Stimulated activated CD4-positive, alpha-beta T cell treated with anti-CD3 and anti-CD28 coated beads, Interleukin-12 subunit alpha, Interleukin-12 subunit beta, amount 100 ng/mL, for 24 hours (primary cell): ENCODE measurements at places on chromosomes 7 and 10.

GRCh38 chr10:75208181-75208580 lies 2.4 kb upstream of the VDAC2 start:
- no peak for DNase-seq

DNA sequence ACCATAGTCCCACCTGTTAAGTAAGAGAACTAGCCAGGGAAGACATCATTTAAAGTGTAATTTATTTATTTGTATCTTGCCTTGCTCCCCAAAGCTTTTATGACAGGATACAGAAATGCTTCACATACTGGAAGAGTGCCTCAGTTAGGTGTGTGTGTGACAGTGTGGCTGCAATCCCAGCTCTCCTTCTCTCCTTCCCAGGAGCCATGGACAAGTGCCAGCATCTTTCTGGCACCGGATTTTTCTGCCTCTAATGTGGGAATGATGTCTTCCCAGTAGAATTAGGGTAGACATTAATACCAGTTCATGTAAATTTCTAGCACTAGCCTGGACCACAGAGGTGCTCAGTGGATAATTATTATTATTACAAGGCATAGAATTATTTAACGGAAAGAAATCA lies 30.3 kb upstream of the ATXN7L1 start:
- DNase-seq = no peak

- no peak for DNase-seq
Measured at GRCh38 chr10:97075961-97076525, 109.7 kb downstream of the SLIT1 start.

DNA sequence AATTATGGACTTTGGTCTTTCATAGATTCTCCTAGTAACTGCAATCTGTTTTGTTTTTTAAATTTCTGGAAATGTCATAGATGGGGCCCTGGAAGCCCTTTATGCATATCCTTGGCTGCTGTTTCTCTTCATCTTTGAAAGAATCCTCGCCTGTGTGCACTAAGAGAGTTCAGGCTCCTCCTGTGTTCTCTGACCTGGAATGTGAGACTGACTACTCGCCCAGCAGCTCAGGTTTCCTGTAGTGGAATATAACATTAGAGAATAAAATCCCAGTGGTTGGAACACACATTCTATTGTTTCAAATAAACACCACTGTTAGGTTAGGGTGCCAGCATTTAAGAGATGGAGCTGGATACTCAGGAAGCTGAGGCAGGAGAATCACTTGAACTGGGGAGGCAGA lies 56.3 kb downstream of the WDFY4 start:
- DNase-seq = no peak

- DNase-seq = no peak
Measured at GRCh38 chr7:66050990-66051448, 24.6 kb upstream of the ASL start.

DNA sequence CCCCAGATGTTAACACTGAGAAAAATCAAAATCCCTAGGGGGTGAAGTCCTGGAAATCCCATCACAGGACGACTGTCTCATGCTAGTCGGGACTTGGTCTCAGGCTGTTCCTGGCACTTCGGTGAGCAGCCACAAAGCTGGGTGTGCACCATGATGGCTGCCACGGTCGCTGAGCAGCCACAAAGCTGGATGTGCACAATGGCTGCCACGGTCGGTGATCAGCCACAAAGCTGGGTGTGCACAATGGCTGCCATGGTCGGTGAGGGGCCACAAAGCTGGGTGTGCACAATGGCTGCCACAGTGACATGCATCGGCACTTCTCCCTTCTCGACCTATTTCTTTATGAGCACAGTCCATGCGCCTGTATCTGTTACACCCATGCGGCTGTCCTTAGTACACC lies 505.1 kb downstream of the TCERG1L start:
- no peak for DNase-seq

DNA sequence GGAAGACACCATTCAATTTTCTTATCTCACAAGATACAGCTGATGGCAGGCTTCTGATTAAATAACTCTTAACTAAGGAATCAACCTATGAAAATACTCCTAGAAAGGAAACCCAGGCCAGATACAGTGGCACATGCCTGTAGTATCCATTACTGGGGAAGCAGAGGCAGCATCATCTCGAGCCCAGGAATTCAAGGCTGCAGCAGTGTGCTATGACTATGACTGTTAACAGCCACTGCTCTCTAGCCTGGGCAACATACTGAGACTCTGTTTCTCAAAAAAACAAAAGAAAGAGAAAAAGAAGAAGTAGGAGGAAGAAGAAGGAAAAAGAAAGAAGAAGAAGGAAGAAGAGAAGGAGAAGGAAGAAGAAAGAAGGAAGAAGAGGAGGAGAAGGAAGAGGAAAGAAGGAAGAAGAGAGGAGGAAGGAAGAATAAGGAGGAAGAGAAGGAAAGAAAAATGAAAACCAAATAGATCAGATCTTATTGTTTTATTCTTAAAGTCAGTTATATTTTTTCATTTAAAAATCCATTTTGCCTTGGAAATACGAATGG lies 18.0 kb downstream of the DPY19L1 start:
- no peak for DNase-seq

DNA sequence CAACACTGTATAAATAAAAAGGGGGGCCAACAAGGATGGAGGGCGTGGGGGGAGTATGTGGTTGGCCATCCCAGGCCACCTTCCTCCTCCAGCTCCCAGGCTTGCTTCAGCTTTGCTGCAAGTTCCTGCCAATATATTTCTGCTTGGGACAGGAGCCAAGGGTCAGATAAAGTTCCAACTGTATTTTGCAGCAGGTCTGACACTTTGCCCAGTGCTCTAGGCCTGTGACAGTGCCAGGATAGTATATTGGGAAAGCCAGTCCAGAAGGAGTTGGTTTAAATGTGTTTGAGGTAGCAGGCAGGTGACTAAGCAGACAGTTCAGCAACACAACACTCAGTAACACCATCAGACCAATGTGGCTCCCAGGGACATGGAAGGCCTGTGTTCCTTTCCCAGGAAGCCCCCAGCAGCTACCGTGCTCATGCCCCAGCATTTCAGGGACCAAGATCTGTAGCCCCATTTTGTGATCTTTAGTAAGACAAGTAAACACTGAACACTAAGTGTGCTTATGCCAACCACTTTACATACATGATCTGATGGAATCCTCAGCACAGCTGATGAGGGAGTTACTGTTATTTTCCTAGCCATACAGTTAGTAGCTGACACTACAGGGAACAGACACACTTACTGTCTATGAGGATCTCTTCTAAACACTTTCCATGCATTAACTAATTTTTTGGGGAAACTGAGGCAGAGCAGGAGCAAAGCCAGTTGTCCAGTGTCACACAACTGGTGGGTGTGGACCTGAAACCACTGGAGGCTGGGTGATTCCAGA lies 38.9 kb downstream of the DNAJB12 start:
- no peak for DNase-seq

GRCh38 chr10:5779730-5780129 lies 33.5 kb downstream of the GDI2 start:
- DNase-seq = no peak

DNA sequence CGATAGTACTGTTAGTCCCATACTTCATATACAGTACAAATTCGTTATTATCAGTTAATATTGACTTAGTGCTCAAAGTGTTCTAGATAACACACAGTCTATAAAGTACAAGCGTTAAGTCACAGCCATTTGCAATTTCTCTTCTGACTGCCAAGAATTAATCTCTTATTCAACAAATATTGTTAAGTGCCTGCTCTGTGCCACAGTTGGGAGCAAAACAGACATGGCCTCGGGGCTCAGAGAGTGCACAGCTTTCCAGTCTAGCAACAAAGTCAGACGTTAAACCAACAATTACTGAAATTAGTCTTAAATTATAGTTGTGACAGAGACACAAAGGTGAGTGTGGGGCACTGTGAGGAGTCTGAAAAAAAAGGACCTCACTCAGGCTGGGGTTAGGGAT lies 113.0 kb upstream of the DPP6 start:
- DNase-seq = no peak

DNA sequence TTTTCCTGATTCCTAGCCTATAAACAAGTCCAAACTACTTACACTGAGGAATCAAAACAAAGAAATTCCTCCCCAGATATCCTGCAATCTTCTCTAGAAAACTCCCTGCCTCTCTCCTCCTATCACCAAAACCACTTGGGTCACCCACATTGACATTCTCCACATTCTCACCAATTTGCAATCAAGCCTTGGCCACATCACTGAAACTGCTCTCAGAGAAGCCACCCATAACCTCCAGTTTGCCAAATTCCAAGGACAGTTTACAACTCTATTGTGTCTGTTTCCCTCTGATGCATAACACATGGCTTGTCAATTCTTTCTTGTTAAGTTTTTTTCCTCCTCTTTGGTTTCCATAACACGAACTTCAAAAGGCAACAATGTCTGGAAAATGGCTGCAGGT lies 233.5 kb downstream of the XPNPEP1 start:
- no peak for DNase-seq

DNA sequence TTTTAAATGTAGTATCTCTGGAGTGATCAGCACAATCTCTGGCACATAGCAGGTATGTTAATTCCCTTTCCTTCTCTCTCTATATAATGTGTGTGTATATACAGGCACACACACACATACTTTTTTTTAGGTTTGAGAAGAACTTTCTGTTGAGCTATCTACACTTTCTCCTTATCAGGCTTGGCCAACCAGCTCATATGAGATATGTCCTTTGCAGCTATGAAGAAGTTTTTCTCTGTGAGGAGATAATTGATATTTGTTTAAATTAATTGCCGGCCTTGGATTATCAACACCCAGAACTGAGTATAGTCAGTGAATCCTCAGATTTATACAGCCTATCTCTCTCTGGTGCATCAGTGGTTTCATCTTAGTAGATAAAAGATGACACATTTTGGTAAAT lies 2.3 kb upstream of the MCU start:
- DNase-seq = no peak
